ENCODE measurements at places on chromosomes 12 and 14.

- DNase-seq, result no peak
These were observed 478.2 kb downstream of the ZFP36L1 start for GRCh38 chr14:68314642-68315041.

- DNase-seq, result no peak
These were observed 171.1 kb upstream of the ATP2B1 start for GRCh38 chr12:89879766-89880165.

DNA sequence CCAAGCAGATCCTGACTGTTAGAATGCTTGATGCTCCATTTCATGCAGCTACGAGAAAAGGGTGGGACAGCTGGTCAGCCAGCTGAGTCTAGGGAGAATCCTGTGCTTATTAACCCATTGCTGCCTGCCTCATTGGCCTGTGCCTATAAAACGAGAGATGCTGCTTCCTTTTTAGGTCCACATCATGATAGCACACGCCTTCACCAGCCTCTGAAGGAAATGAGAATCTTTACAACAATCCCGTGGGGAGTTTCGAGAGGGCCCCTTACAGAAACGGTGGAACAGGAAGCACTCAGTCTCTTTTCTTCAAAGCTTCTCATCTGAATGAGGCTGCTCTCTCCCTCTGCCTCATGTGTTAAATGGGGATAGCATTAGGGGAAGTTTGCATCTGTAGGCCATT is 147.3 kb upstream of the RFLNA start:
- no peak for DNase-seq

GRCh38 chr14:23776296-23776695 is 140.1 kb downstream of the DHRS2 start:
- no peak for DNase-seq

DNA sequence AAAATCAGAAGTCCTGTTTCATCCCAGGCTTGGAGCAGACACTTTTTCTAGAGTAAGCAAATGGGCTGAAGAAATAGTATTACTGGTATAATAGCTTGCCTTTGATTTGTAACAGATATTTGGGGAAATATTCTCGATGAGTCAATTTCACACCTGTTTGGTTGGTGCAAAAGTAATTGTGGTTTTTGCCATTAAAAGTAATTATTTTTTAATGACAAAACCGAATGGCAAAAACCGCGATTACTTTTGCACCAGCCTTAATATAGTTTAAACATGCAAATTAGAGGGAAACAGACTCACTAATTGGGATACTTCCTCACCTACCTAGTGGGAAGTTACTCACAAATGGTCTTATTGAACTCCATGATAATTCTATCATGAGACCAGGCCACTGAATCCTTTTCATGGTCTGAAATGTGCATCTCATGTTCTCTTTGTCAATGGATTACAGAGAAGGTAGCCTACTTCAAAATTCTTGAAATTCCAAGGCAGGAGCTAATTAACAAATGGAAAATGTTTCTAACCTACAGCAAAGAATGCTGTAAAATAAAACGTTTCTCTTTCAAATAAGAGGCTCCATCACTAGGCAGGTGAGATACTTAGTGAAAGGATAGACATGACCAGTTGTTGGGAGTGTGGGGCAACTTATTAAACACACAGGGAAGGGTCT is 391.3 kb downstream of the EMP1 start:
- no peak for DNase-seq

DNA sequence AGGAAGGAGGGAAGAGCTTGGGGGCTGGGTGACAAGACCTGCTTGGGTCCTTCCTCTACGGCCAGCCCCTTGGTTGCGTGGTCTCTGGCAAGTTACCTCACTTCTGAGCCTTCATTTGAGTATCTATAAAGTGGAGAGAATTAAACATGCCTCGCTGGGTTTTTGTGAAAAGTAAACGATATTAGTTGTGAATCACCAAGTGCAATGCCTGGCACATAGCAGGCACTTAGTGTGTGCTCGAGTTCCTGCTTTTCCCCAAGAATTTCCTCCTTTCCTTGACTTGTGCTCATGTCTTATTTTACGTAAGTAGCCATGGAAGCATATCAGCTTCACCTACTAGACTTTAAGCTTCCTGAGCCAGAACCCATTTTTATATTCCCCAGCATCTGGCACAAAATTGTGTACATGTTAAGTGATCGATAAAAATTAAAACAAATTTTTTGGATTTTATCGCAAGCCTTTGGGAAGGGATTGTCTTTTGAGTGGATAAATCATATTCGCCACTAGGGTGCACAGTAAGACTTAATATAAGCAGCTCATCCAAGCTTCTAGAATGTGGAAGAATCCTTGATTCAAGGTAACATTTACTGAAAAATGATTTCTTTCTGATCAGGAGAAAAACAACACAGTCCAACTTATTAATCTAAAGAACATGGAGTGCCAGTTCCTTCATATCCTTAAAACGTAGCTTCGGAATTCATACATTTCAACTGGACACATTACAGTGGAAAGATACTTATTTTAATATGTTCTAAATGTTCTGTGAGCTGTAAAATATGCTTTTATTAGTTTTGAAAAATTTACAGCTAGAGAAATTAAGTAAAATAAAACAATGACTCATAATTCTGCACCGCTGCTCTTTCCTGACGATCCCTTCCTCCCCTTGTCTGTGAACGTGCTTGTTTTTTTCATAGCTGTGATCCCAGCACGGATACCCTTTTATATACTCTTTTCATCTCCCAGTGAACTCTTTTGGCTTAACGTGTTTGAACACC is 62.0 kb downstream of the SLC25A47 start:
- DNase-seq, result peak; percentile 60
